Stimulated activated effector memory CD8-positive, alpha-beta T cell treated with anti-CD3 and anti-CD28 coated beads, Interleukin-12 subunit alpha, Interleukin-12 subunit beta, amount 100 ng/mL, for 72 hours (primary cell): ENCODE measurements at places on chromosomes 6 and 20.

- no peak for DNase-seq
Observed at GRCh38 chr20:41412324-41413120, 45.9 kb upstream of the EMILIN3 start.

GRCh38 chr20:21394551-21394950 is 2.8 kb downstream of the NKX2-4 start:
- DNase-seq: no peak

- DNase-seq: no peak
Observed at GRCh38 chr6:140311146-140311545, 936.7 kb upstream of the CITED2 start.

GRCh38 chr20:32449057-32449889 is 91.1 kb downstream of the ASXL1 start:
- DNase-seq: no peak

- DNase-seq: no peak
Observed at GRCh38 chr20:32482442-32483261, 102.5 kb downstream of the NOL4L start.

DNA sequence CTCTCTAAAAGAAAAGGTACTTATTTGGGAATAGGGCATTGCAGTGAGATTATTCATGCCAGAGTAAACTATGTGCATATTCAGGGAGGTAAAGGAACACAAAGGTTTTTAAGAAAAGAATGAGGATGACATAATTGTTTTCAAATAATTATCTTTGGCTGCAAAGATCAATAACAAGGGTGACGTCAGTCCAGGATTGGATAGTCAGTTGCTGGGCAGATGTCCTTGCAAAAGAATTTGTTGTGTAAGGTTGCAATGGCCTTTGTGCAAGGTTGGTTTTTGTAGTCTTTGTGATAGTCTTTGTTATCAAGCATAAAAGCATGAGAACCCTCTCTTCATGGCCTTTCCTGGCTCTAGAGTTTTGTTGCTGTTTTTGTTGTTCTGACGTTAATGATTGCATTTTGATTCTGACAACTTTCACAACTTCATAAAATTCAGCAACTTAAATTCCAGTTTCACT is 17.7 kb downstream of the LOC128125822 start:
- no peak for DNase-seq

GRCh38 chr20:23245553-23246181 is 104.9 kb upstream of the NXT1 start:
- no peak for DNase-seq

DNA sequence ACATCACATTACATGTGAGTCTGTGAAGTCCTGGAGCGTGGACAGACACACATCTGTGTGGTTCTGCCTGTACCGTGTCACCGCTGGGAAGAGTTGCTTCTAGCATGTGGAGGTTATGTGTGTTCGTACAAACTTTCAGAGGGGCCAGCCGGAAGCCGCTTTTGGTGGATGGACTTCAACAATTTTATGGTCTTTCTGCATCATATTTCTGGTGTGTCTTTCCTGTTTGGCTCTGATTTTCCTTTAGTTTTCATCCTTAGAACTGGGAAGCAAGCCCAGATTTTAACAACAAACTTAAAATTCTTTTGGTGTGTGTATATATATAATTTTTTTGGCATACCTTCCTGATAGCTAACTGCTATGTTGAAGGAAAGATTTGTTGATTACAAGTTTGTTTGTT is 71.2 kb downstream of the TIAM2 start:
- no peak for DNase-seq

DNA sequence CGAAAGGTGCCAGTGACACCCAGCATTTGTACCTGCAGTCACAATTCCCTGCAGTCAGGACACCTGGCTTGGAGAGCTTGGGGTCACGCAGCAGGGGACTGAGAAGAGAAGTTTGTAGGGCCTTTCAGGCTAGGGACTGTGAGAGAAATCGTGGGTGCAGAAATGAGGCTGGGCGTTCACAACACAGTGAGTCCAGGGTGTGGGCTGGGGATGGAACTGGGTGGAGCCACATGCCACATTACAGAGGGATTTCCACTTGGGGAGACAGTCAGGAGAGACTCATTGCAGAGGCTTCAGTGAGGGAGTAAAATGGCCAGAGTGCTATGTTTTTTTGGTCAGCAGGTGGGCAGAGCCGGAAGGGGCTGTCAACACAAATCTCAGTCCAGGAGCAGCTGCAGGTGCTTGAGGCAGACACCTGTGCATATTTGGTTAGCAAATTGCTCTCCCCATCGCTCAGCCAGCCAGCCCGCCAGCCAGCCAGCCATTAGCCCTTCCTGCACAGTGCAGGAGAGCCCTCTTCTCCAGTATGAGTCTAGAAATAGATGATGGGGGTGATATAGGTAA is 7.4 kb downstream of the ITPR3 start:
- no peak for DNase-seq

- no peak for DNase-seq
Observed at GRCh38 chr20:23200413-23200812, 114.3 kb upstream of the CD93 start.

DNA sequence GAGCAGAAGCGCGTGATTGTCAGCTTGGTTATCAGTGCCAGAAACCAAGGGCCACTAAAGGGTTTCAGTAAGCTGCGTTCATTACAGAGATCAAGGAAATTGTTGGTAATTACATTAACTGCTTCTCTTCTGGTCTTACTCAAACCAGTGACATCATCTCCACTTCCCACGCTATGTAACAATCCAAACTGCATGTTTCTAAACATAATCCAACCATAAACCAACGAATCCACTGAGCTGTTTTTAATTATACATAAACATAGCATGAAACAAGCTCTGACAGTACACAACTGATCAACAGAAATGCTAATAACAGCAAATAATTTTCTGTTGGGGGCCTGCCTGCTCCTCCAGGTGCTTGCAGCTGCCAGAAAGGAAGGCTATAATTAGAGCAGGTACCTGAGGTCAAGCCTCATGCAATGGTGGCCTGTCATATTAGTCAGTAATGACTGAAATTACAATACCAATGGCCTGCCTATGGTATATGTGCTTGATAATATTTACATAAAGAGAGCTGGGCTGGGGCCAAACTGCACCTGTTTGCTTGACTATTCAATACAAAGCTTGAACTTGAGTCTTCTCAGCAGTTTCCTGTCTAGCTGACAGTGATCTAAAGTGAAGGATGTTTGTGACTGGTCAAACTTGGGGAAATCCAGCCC is 40.1 kb downstream of the ILRUN start:
- DNase-seq: no peak

DNA sequence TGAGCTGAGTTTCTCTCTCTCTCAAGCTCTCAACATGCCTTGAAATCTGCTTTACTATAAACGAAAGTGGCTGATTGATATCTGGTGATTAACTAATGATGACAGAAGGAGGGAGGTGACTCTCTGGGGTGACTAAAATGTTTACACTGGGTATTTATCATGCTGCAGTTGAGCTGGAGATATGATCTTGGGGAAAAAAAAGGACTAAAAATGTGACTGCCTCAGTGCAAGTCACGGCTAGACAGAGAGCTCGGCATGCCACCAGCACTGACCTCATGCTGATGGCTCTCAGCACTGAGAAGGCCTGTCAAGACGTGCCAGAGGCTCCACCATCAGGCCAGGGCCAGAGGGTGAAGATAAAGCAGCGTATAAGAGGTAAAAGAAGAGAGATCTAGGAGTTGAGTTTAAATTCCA is 103.1 kb upstream of the SPACA1 start:
- DNase-seq: peak; percentile 44

GRCh38 chr6:161137839-161138542 is 135.9 kb downstream of the AGPAT4 start:
- no peak for DNase-seq
